ENCODE measurements at places on chromosomes 3 and 15.
A peak's percentile ranks its signal among the peaks of the same experiment; 100 is the strongest.

- DNase-seq = no peak
These were observed 8.3 kb upstream of the MAP1A start for GRCh38 chr15:43508991-43509659.

- DNase-seq = no peak
These were observed 313.7 kb downstream of the GAP43 start for GRCh38 chr3:115937054-115937453.

GRCh38 chr3:147191795-147192385, 214.5 kb downstream of the ZIC4 start:
- DNase-seq = peak; percentile 71

GRCh38 chr3:76352511-76353284, 567.3 kb upstream of the ZNF717 start:
- DNase-seq = no peak

- no peak for DNase-seq
These were observed 223.2 kb upstream of the LMCD1 start for GRCh38 chr3:8278448-8278847.

DNA sequence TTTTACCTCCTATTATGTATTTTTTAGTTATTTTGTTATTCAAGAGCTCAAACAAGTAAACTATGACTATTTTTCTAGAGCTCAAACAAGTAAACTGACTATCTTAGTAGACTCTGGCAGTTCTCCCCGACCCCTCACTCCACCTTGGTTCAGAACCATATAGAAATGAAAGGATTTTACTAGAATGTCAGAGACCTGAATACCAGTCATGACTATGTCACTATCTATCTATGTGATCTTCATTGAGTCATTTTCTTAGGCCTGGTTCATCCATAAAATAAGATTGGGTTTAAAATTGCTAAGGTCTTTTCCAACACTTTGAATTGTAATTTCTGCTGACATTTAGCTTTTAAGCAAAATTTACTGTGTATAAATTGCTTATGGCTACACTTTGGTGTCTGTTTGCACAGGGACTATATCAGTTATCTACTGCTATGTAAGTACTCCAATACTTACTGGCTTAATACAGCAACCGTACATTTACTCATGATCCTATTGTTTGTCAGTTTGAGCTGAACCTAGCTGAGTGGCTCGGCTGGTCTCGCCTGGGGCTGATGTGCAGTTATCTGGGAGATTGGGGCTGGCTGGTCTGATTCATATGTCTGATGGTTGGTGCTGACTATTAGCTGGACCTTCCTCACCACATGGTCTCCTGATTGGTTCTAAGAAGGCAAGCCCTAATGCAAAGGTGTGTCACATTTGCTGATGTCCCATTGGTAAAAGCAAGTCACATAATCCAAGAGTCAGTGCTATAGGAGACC, 37.0 kb downstream of the RASA2 start:
- peak; percentile 12 for DNase-seq

DNA sequence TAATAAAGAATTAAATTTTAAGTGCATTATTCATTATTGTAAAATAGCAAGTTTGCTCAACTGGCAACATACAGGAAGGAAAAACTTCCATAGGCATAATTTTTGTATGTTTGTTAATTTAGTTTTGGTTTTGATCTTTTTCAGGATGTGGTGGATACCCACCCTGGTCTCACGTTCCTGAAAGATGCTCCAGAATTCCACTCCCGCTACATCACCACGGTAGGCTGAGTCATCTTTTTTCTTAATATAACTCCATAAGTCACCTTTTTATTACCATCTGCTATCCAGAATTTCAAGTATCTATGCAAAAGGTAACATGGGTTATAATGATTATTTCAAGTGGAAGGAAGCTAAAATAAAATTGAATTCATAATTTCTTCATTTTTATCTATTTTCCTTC, 104.8 kb downstream of the PPP2R3A start:
- peak; percentile 91 for DNase-seq

GRCh38 chr15:52783191-52783829, 6.8 kb downstream of the ONECUT1 start:
- no peak for DNase-seq

GRCh38 chr3:16809993-16810392, 74.8 kb upstream of the PLCL2 start:
- DNase-seq = no peak

DNA sequence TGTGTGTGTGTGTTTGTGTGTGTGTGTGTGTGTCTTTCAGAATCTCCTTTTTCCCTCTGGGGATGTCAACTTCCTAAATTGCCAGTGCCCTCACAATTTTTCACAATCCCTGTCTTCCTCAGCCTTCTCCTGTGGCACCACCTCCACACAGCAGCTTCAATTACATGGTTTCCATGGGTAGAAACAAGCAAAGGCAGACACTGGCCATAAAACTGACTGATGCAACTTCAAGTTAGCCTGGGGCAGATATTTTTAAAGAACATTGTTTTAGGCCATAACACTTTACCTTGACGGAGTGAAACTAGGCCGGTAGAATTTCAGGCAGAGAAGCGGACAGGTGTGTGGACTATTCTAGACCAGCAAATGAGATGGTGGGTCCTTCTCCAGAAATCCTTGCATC, 405.8 kb upstream of the SUCLG2 start:
- DNase-seq = no peak

DNA sequence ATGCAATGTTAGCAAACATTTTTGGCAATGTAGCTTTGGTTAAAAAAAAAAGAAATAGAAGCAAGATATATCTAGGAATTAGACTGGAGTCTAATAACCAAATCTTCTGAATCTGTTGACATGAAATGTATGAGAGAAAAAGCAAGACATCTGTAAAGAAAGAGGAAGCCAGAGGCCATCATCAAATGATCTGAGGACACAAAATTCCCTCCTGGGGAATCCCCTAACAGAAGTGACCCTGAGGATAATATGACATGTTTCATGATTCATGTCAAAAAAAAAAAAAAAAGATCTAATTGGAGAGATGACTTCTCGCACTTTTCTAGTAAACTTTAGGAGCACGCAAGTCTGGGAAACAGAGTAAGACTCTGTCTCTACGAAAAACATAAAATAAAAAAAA, 70.9 kb downstream of the IMPG2 start:
- DNase-seq = no peak

DNA sequence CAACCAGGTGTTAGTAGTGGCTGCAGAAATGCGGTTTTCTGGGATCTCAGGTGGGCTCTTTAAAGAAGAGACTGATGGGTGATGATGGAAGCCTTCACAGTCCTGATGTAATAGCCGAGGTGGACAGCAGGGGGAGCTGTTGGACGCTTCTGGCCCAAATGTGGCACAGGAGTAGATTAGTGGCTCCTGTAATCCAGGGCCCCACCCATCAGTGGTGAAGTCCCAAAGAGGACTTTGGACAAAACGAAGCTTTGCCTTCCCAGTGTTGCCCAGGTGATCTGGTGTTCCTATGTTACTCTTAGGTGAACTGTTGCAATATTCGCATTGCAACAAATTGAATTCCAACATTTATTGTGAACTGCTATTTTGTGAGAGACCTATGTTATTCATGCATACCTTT, 31.8 kb upstream of the MYZAP start:
- DNase-seq = peak; percentile 41

Measured in fibroblast of skin of right biceps (primary cell).